HT1080 (cell line): ENCODE measurements at places on chromosomes 3 and 15. TPM values are rescaled to one million over a fixed set of nuclear protein-coding genes. Genes with fewer than 3 reads are reported as not detected.

- no peak for DNase-seq
Observed at GRCh38 chr3:37326801-37327200, 152.4 kb upstream of the LRRFIP2 start.

GRCh38 chr3:150292891-150293290, 115.2 kb upstream of the TSC22D2 start:
- no peak for DNase-seq

- DNase-seq = no peak
Observed at GRCh38 chr15:92100301-92100700, 246.8 kb downstream of the SLCO3A1 start.

DNA sequence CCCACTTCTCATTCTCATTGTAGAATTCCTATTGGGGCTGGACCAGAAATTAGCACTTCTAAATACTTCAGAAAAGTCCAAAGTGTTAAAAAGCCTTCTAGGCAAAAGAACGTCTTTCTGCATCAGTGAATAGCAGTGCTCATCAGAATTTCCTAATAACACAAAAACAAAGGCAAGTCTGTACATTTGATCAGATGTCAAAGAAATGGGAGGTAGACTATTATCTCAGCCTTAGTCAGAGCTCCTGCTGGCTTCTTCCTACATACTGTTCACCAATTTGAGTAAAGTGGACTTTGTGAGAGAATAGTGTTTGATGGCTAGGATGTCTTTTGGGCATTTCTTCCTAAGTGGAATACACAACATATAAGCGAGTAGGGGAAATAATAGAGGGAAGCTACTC, 48.7 kb downstream of the FOXB1 start:
- peak; percentile 67 for DNase-seq

DNA sequence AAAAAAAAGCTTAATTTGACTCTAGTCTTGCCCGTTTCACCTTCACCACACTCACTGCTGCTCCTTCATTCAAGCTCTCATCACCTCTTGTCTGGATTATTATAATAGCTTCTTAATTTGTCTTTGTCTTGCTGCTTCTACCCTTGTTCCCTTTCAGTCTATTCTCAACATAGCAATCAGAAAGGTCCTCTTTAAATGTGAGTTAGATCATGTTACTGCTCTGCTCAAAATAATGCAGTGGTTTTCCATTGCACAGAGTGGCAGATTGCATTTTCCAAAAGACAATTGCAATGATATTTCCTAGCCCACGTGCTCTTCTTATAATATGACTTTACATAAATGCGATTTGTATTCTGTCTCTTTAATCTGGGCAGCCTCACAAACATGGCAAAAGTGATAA, 174.6 kb downstream of the ALDH1A2 start:
- no peak for DNase-seq

- DNase-seq = no peak
Observed at GRCh38 chr15:56786966-56787365, 53.7 kb upstream of the ZNF280D start.

DNA sequence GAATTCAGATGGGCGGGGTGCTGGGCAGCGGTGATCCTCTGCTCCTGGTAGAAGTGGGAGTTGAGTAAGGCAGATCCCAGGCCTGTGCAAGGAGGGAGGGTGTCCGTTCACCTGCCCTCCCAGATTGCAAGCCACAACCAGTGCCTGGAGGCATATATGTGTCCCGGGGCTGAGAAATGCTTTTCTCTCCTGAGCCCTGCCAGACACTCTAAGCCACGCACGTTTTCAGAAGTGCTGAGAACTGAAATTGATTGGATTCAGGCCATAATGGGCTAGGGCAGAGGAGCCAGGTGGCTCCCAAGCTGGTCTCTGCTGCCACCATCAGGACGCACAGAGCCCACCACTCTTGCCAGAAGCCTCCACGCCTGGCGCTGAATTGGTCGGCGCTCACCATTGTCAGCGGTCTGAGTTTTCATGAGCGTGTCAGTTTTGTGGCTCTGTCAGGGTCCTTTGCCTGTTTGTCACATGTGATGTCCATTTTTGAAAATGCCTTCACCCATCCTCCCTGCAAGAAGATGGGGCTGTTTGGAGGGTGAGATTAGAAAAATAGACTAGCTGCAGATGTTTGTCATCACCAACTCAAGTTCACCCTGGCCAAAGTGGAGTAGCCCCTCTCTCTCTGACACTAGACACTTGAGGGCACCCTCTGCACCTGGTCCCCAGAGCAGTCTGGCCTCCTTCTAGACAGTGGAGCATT, 15.4 kb upstream of the BFSP2 start:
- peak; percentile 67 for DNase-seq

DNA sequence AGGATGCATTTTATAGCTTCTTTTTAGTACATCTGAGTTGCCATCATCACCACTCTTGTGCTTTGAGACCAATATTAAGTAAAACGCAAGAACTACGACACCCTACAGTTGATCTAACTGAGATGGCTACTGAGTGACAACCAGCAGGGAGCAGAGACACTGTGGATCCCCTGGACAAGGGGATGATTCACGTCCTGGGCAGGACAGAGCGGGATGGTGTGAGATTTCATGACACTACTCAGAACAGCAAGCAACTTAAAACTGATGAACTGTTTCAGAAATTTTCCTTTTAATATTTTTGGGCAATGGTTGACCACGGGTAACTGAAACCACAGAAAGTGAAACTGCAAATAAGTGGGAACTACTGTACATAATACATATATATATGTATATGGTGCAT, 299.2 kb downstream of the ADAMTS17 start:
- DNase-seq = peak; percentile 66

GRCh38 chr3:11690863-11691766, 47.4 kb upstream of the VGLL4 start:
- DNase-seq = peak; percentile 38

The NEK10 gene
- 0.47 and 1.0 TPM in 2 replicates for total RNA-seq
